Cardiac muscle cell (in vitro differentiated cells and primary cell): ENCODE measurements at places on chromosomes 3 and 15. TPM values are rescaled to one million over a fixed set of nuclear protein-coding genes. Genes with fewer than 3 reads are reported as not detected.

The GATA2 gene
- total RNA-seq = 17.7 and 18.3 TPM in 2 replicates

- no peak for DNase-seq
These were observed 46.7 kb downstream of the FILIP1L start for GRCh38 chr3:100067589-100067988.

- DNase-seq = peak; percentile 78
These were observed 84.2 kb upstream of the SLC4A7 start for GRCh38 chr3:27568393-27568792.

DNA sequence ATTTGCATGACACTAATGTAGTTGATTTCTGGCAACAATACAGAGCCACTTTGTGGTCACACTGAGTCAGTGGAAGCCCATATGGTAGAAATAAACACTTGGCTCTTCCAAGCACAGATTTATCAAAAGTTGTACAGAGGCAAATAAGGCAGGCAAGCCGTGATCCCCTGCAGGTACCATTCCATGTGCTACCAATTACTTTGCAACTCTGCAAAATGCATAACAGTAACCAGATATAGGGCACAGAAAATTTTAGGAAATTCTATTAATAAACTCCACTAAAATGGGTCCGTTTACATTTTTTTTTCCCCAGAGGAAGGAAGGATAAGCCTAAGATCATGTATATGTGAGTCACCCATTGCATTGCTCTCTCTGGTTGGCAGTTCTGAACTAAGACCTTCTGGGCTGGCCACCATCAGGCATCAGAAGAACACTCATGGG, 103.1 kb upstream of the PTX3 start:
- no peak for DNase-seq

GRCh38 chr15:25783607-25784540, 79.3 kb downstream of the ATP10A start:
- DNase-seq = peak; percentile 33

DNA sequence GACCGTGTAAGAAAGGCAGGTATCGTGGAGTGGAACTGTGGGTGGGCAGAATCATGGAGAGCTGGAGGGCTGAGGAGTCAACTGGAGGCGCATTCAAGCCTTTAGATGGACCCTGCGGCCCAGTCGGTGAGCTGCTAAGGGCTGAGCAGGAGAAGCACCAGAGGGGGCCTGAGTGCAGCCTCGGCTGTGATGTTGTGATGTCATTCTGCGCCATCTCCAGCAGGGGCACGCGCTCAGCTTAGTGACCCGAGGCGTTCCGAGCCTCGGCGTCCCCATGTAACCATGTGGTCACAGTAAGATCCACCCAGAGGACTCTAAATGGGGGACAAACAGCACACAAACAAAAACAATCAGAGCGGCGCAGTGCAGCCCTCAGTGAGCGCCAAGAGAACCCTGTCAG, 76.8 kb downstream of the VGLL4 start:
- DNase-seq = no peak

GRCh38 chr15:74212494-74212893, 9.9 kb upstream of the STRA6 start:
- DNase-seq = no peak

The C15orf62 gene
- 1.2 and 1.6 TPM in 2 replicates for total RNA-seq

DNA sequence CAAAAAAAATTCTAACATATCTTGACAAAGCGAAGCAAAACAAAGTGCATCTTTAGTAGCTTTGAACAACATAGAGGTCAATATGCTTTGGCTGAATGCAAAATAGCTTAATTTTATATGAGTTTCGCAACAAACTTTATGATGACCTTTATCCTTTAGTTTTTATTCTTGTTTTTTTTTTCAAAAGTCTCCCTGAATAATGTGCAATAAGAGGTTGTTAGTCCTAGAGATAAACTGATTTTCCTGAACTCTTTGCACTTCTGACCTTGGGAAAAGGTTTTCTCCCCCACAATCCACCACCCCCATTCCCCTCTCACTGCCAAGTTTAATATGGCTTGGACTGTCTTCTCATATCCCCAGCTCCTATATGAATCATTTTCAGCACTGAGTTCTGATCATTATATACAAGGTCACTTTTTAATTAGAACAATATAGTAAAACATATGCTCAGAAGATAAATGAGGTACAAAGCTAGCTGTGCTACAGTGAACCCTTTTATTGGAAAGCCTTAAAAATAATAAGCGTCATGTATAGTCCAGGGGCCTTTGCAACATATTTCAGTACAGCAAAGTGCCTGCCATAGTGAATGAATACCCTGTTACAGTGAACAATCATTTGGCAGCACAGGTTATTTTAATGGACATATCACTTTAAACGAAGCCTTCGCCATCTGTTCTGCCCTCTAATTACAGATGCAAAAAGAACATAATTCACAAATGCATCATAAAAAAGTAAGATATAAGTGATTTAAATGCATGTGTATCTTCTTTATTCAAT, 496.3 kb upstream of the NR2F2 start:
- no peak for DNase-seq

DNA sequence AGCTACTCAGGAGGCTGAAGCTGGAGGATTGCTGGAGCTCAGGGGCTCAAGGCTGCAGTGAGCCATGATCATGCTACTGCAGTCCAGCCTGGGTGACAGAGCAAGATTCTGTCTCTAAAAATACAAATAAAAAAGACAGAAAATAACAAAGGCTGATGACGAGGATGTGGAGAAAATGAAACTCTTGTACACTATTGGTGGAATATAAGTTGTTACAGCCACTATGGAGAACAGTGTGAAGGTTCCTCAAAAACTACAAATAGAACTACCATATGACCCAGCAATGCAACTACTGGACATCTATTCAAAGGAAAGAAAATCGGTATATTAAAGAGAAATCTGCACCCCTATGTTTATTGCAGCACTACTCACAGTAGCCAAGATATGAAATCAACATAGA, 526.7 kb upstream of the NAALADL2 start:
- no peak for DNase-seq

- DNase-seq = no peak
These were observed 604 bp downstream of the CCPG1 start for GRCh38 chr15:55407498-55408011.

DNA sequence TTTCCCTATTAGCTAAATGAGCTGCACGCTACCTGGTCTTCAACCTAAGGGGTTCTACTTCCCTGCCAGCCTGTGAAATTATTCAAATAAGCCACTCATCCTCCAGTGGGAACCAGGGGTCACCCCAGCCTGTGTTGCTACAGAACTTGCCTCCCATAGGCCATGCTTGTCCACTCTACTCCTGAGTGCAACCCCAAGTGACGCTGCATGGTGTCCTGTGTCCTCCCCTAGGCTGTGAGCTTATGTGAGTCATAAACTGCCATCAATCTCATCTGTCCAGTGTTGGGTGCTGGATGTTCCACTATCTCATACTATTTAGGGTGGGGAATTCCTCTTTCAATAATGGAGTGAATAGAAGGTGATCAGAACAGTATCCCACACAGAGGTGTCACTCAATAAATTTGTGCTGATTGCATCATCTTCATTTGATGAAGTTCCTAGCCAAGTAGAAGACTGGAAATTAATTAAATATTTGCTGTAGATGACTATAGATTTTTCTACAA, 49.8 kb upstream of the SSR3 start:
- no peak for DNase-seq

The TUSC7 gene
- total RNA-seq = not detected in 2 replicates

GRCh38 chr3:35200056-35200455, 439.3 kb upstream of the ARPP21 start:
- DNase-seq = peak; percentile 68

The HACL1 gene
- 7.8 and 11.2 TPM in 2 replicates for total RNA-seq

- no peak for DNase-seq
These were observed 319.6 kb upstream of the TBC1D5 start for GRCh38 chr3:18061737-18062656.

DNA sequence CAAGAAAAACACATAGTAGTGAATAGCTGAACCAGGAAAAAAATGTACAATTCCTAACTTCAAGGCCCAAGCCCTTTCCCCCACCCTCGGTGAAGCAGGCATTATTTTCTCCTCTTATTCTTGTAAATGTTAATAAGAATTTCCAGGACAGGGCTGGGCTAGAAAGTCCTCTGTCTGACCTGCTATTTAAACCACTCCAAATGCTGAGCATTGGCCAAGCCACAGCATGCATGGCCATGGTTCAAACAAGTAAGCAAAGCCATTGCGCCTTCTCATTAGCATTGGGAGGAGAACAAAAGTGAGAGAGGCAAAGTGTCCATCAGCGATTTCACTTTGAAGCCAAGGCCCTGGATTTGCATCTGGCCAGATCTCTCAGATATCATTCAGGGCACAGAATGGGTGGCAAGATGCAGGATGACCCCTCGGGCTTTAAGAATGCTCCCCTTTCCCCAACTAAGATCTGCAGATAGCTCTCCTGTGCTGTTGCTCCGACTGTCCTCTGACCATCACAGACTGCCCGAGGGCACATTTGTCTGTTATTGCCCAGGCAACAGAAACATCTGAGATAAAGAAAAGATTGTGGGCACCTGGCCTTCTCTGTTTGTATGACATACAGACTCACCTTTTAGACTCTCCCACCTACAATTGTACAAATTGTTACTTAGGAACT, 46.3 kb downstream of the CEMIP start:
- DNase-seq = no peak

- DNase-seq = no peak
These were observed 98.2 kb upstream of the TJP1 start for GRCh38 chr15:29920515-29920914.

GRCh38 chr15:52674831-52675230, 4.4 kb downstream of the ATOSA start:
- DNase-seq = no peak

- DNase-seq = no peak
These were observed 47.9 kb downstream of the MRPS25 start for GRCh38 chr3:15017191-15017590.

DNA sequence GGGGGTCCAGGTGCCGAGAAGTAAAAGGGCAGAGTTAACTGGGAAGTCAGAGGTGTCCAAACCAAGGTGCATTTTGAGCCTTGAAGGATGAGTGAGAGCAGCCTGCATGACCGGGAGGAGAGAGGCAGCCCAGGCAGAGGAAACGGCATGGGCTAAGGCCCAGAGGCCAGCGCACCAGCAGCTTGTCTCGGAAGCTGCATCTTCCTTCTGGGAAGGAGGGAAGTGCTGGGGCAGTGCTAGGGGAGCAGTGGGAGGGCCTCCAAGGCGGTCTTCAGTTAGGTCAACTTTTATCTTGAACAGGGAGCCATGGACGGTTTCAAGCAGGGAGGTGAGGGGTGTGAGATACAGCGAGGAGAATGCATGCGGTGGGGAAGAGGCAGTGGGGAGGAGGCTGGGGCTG, 1.0 kb downstream of the H1-8 start:
- no peak for DNase-seq

DNA sequence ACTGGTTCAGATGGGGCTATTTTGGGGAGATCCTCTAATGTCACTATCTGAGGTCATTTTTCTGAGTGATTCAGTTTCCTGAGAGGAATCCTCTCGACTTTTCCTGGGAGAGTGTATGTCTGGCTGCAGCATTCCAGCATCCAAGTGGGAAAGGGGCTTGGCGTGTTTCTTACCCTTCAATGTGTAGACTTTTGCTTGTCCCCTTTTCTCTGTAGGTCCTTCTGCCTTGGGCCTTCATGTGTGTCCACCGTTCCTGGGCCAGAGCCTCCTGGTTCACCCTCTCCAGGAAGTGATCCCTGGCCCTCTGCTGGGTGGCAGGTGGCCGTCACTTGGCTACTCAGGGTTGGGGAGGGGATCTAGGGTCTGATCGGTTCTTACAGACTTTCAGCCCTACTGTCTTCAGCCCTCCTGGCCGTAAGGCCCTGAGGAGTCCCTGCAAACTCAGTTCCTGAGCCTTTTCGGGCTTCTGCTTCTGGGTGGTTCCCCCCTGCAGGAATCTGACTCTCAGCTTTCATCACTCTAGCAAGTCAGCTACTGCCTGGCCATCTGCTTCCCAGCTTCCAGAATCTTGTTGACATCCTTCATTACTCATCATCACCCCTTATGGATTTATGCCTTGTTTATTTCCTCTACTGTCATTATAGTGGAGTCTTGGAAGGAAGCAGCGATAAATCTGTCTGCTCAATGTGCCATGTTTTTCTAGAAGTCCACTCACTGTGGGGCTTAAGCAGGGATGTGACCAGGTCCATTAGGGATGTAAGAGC, 36.5 kb downstream of the GOLGA6L10 start:
- DNase-seq = peak; percentile 16
